ENCODE measurements at places on chromosomes 16 and 17. TPM values are rescaled to one million over a fixed set of nuclear protein-coding genes. Genes with fewer than 3 reads are reported as not detected.

DNA sequence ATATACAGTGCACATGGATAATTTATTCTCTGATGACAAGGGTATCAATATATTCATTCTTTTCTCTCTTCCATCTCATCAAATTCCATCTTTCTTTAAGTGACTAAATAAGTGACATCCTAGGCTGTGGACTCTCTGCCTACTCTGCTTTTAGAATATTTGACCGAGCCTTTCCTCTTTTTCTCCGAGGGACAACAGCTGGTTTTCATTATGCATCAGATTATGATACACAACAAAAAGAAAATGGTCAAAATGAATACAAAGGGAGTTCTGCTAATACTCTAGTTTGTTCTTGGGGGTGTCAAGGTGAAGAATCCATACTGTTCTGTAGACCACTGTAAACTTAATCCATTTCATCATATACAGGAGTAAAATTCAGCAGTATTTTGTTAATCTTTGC is 942.6 kb downstream of the KCNJ2 start:
- H3K4me1 ChIP-seq: no peaks in the 10 kb centered on the region
- H3K36me3 ChIP-seq: no peaks in the 10 kb centered on the region
- no peak overlapping the region for H3K4me3 ChIP-seq
- H3K27ac ChIP-seq: no peak overlapping the region
- DNase-seq: no peak
- no peaks in the 10 kb centered on the region for H3K27me3 ChIP-seq

DNA sequence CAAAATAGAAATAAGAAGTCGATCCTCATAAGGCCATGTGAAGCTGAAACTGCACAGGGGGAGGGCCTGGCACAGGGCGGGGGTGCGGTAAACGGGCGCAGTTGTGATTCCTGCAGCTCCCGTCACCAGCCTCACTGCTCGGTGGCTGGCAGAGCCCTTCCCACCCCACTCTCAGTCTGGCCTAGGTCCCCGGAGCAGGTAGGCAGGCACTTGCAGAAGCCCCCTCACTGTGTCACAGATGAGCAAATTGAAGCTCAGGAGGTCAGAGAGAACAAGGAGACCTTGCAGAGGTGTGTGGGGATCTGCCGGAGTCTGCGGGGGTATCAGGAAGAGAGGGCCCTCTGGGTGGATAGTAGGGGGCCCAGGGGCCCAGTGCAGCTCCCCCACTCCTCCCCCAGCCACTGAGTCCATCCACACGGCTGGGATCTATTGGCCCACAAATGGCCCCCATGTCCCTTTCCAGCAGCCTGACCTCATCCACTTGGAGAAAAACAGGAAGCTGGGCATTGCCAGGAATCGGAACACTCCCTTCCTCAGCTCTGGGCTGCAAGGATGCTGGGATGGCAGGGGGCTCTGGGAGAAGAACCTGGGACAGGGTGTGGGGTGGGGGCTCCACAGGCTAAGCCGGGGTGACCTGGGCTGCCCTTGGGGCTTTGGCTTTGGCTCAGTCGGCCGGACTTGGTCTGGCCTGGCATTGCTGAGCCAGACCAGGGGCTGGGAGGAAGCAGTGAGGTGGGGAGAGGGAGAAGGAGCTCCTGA is 21.4 kb upstream of the MAP3K14 start:
- no peaks in the 10 kb centered on the region for H3K36me3 ChIP-seq
- no peaks in the 10 kb centered on the region for H3K27me3 ChIP-seq
- H3K4me3 ChIP-seq: no peak overlapping the region
- H3K4me1 ChIP-seq: peaks cover 12% of the 10 kb centered on the region
- DNase-seq: no peak

DNA sequence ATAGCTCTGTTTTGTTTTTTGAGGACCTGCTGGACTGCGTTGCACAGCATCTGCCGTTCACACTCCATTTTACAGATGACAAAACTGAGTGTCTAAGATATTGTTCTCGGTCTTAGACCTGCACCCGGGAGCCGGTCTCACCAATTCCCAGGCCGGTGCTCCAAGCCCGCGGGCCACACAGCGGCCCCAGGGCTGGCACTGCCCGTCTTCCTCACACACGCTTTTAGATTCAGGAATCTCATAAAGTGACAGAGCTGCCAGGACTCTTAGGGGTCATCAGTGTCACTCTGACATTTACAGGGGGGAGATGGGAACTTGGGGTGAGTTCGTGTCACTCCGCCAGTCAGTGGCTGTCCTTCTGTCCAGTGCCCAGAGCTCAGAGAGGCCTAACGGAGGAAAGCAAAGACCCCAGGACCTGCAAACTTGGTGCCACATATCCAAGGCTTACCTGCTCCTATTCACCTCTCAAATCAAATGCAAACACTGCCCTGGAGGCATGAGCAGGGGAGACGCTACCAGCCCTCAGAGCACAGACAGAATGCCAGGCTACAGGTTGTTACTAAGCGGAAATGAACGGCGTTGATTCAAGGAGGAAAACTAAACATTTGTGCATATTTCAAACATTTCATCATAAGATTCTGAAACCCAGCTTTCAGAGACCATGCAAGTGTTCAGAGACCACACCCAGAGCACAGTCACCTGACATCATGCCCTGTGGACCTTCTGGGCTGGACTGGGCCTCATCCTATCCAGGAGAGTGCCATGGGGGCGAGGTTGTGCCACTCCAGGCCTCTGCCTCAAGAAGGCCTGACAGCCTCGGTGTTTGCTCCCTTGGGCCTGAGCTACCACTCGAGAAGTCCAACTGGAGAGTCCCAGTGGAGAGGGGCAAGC is 29.5 kb downstream of the TNFRSF13B start:
- no peak overlapping the region for H3K27ac ChIP-seq
- peaks cover 2% of the 10 kb centered on the region for H3K27me3 ChIP-seq
- H3K36me3 ChIP-seq: no peaks in the 10 kb centered on the region
- no peak overlapping the region for H3K4me3 ChIP-seq
- H3K4me1 ChIP-seq: no peaks in the 10 kb centered on the region

DNA sequence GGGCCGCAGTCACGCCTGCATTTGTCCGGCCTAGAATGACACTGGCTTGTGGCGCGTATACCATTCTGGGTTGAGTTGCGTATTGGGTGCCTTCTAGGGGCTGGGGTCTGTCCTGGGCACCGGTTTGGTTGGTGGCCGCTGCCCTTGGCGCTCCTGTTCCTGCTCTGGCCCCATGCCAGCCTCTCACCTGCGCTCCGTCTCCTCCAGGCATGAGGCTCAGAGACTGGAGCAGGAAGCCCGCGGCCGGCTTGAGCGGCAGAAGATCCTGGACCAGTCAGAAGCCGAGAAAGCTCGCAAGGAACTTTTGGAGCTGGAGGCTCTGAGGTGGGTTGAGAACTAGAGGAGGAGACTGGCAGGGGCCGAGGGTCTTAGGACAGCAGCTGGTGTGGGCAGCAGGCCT is 17.4 kb downstream of the CDIPT start:
- H3K4me1 ChIP-seq: no peaks in the 10 kb centered on the region
- no peak overlapping the region for H3K4me3 ChIP-seq
- peaks cover 18% of the 10 kb centered on the region for H3K36me3 ChIP-seq
- DNase-seq: no peak

GRCh38 chr17:4501295-4501949 is 2.7 kb downstream of the SPNS2 start:
- H3K36me3 ChIP-seq: peaks cover 10% of the 10 kb centered on the region
- peaks cover 77% of the 10 kb centered on the region for H3K4me1 ChIP-seq
- no peak overlapping the region for H3K4me3 ChIP-seq
- H3K27ac ChIP-seq: no peak overlapping the region

Gene TBX2
- 13.1 TPM for total RNA-seq

All from spinal cord (tissue), 10 donors.